ENCODE measurements at places on chromosomes 2 and 18.

GRCh38 chr2:130912471-130912870 lies 75.8 kb downstream of the ARHGEF4 start:
- no peak for DNase-seq

GRCh38 chr18:36381075-36381474 lies 83.6 kb downstream of the FHOD3 start:
- DNase-seq, result no peak

DNA sequence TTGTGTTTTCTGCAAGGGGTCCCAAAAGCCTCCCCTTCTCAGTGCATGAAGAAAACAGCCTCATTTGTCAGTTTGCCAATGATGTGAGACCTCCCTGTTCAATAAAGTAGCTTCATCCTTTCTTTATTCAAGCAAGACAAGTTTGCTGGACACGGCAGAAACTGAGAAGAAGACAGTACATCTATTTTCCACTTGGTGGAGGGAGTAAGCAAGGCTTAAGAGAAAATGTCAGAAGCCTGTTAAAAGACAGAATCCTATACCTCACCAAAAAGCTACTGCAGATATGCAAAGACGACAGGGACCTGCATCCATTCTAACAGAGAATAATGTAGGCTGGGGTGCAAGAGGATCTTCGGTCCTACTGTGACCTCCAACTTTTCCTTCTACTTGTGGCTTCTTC lies 506.8 kb upstream of the VRK2 start:
- no peak for DNase-seq

GRCh38 chr2:157257312-157258252 lies at the start of gene GALNT5:
TSS of gene GALNT5 (plus strand) at chr2:157257705. CDS start at chr2:157258083, 378 bp downstream.
- no peak for DNase-seq

GRCh38 chr2:217167531-217167930 lies 307.7 kb upstream of the TNP1 start:
- no peak for DNase-seq

- DNase-seq, result no peak
These were observed 306.1 kb downstream of the ZEB2 start for GRCh38 chr2:144213797-144214196.

DNA sequence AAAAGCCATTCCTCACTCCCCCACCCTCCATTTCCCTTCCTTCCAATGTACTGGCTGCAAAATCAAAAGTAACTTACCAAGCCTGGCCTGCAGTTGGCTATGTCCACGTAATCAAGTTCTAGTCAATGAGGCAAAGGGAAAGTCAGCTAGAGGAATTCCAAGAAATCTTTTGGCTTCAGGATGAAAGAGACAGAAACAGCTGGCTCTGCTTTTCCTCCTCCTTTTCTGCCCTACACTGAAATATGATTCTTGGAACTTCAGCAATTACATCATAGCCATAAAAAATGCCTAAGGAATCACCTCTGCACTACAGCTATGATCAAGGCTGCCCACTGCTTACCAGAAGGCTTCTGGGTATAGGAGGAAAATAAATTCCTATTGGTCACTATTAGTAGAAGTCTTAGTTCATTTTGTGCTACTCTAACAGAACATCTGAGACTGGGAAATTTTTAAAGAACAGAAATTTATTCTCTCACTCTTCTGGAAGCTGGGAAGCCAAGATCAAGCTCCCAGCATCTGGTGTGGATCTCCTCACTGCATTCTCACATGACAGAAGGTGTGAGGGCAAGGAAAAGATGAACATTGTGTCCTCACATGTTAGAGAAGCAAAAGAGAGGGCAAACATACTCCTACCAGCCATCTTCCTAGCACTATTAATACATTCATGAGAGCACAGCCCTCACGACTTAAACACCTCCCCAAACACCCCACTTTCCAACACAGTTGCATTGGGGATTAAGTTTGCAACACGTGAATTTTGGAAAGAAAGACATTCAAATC lies 219.9 kb downstream of the TMX3 start:
- no peak for DNase-seq

Measured in CD4-positive, alpha-beta T cell treated with Interleukin-17A for 4 hours (primary cell).